Left hindlimb (tissue), 1 donor: ENCODE measurements at places on chromosomes 11 and 22.

- DNase-seq = no peak
These were observed 125.0 kb downstream of the RASSF10 start for GRCh38 chr11:13134066-13134465.

DNA sequence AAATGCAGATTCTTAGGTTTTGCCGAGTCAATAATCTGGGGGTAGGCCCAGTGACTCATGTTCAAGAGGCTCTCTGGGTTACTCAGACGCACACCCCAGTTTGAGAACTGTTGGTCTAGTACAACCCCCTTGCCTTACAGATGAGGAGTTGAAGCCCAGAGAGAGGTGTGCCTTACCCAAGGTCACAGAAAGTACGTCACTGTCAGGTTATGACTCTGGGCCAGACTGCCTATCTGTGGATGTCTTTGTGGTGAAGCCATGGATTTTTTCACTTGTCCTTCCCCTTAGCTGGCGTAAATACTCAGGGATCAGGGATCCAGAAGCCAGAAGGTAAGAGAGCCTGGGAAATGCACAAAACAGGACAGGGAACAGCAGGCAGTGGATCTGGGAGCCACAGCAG, 25.2 kb upstream of the NECTIN1 start:
- DNase-seq = no peak

DNA sequence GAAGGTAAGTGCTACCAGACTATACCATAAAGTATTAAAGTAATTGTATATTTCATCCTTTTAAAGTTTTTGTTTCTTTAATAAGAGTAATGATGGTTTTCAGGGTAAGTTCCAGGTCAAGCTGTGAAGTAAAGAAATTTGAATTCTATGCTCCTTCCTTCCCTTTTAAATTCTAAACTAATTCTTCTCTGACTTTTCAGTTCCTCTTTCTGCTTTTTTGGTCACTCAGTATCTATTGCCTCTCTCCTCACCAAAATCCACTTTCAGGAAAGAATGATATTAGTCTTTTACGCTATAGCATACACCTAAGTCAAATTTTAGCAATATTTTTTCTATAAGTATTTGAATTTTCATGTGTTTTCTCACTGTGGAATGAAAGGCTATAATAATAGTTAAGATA, 8.2 kb downstream of the MMP8 start:
- DNase-seq = no peak

DNA sequence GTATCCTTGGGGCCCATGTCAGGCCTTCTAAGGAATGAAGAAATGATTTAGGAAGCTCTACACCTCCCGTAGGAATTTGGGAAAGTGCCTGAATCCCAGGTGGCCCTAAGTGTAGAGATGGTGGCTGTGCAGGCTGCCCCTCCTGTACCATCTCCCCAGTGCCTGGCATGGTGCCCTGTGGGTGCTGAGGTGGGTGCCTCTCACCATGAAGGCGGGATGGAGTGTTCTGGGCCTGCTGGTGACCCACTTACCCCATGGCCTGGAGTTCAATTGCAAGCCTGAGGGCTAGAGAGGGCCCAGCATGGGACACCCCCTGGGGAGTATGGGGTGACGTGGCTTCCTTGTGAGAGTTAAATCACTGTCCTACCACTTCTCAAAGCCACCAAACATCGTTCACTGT, 19.8 kb downstream of the SAMM50 start:
- DNase-seq = no peak

GRCh38 chr11:34236572-34236971, 121.2 kb downstream of the ABTB2 start:
- DNase-seq = no peak

DNA sequence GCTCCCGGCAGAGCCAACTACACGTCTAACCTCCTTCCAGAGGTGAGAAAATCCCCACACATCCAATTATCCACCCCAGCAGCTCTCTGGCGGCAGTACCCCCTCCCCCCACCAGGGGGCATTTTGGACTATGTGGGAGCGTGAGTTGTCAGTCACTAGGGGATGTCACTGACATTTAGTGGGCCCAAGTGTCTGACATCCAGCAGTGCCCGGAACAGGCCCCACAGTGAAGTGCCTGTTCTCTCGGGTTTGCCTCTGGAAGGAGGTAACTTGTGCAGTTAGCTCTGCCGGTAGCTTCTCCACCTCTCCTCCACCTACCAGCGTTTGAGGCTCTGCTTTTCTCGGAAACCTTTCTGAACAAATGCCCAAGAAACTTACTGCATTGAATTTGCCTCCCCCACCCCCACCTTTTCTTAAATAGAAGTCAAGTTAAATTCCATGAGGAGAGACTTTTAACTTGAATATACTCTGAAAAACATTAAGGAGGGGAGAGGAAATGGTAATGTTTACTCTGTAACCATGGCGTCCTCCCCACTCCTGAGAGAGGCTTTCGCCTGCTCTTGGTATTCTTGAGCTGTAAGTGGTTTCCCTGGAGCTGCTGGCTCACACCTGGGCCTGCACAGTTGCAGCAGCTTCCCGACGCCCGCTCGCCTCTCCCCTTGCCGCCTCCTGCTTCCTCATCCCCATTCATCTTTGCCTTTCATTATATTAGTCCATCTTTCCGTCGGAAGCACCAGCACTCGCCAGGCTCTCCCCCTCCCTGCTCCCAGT, 112.8 kb downstream of the WNT7B start:
- peak; percentile 83 for DNase-seq

GRCh38 chr22:47337161-47337621, 574.7 kb downstream of the TBC1D22A start:
- DNase-seq = no peak

DNA sequence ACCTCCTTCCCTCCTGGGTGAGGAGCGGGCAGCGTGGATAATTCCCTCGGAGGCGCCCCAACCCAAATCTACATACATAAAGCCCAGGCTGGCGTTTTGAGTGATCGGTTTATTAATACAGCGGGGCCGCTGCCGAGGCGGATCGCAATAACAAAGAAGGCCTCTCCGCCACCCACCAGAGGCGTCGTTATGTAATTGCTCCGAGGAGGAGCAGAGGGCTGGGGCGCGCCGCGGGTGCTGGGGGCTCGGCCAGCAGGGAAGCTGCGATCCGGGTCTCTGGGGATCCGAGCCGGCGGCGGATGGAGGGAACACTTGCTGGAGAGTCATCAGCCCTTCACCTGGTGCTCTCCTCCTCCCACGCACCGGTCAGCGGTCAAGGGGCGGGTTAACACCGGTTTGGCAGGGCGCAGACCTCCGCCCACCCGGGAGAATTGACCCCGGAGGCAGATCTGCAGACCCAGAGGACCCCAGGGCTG, 6.4 kb upstream of the TP53I11 start:
- no peak for DNase-seq

- DNase-seq = peak; percentile 33
These were observed 33.4 kb upstream of the APOL5 start for GRCh38 chr22:35684270-35684700.

DNA sequence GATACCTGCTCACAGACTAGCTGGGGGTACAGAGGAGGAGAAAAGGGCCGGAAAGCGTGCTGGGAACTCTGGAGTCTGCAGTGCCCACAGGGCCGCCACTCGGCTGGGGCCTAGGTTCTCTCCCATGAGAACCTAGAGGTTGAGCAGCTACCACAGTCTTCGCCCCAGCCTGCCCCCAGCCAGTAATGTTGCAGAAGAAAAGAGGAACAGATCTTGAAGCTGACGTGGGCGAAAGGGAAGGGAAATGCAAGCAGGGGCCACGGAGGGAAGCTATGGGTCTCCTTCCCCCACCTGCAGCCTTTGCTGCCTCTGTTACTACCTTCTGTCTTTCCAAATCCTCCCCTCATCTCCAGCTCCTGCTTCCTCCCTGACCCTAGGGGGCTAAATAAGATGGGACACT, 28.8 kb upstream of the P2RY2 start:
- DNase-seq = peak; percentile 39

DNA sequence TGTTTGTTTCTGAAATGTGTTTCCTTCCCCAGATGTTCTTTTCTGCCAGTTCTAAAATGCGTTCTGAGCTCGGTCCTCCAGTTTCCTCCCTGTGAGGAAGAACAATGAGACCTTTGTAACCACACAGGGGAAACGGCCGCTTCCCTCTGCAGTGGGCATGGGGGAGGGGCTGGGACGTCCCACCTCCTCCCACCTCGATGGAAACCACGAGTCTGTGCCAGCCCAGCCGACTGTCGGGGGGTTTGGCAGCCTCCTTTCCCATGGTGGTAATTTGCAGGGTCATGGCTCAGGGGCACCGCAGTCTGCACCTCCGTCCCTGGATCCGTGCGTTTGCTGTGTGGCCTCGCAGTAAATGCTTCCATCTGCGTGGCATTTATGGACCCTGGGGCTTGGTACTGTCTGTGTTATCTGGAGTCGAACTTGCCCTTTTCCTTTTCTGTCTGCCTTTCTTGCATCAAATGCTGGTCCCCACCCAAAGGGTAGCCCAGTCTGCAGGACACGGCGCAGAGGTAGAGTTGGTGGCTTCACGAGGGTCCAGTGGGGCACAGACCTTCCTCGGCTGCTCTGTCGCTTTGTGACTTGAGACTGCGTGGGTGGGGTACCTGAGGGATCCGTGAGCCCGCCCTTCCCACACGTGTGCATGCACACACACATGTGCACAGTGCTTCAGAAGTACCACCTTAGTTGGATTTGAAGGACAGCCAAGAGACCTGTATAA, 16.1 kb downstream of the LRP5 start:
- peak; percentile 83 for DNase-seq

- no peak for DNase-seq
These were observed 501.9 kb downstream of the BRD1 start for GRCh38 chr22:49325531-49326395.

DNA sequence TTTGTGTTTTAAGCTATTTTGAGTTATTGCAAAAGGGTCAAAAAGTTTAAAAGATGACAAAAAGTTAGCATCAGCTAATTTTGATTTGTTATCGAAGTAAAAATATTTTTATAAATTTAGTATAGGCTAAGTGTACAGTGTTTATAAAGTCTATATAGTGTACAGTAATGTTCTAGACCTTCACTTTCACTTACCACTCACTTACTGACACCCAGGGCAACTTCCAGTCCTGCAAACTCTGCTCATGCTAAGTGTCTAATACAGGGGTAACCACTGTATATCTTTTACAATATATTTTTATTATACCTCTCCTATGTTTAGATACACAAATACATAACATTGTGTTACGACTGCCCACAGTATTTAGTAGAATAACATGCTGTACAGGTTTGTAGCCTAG, 59.7 kb downstream of the PDGFD start:
- DNase-seq = no peak

DNA sequence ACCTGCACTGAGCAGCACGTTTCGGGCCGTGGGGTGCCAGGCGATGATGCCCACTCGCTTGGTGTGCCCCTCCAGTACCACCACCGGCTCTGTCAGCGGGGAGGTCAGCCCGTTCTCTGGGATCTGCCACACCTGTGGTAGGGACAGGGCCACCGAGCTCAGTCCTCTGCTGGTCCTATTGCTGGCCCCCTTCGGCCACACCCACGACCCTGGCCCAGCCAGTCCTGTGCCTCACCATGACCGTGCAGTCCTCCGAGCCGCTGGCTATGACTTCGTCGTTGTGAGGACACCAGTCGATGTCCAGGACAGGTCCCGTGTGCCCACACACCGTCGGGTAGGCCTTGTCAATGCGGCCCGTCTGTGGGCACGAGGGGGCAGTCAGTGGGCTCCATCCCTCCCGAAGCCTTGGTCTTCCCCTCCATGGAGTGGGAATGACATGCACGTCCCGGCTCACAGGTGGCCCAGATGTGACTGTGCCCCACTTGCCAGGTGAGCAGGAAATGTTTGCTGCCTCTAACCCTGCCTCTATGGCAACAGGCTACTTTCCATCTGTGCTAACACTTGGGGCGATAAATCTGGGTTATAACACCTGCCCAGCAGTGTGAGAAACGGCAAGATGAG, 1.4 kb downstream of the CORO1B start:
- no peak for DNase-seq

- no peak for DNase-seq
These were observed 10.4 kb upstream of the MRPL17 start for GRCh38 chr11:6693342-6694228.

DNA sequence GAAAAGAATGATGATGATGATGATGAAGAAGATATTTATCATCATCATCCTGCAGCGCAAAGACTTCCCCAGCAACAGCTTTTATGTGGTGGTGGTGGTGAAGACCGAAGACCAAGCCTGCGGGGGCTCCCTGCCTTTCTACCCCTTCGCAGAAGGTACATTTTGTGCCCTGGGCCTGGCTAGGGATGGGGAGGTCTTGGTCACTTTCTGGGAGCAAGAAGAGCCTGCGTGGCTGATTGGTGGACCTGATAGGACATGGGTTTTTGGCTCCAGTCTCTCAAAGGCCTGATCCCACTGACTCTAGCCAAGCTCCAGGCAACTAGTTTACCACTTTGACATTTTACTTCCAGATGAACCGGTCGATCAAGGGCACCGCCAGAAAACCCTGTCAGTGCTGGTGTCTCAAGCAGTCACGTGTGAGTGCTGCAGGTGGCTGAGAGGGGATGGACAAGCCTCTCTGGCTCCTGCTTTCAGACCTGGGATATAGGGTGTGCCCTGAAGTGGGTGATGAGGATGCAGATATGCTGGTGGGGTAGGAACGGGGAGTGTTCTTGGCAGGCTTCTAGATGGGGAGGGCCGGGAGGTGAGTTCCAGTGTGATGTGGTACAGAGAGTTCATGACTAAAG, 5.3 kb downstream of the SIDT2 start:
- DNase-seq = no peak

GRCh38 chr11:126158054-126158791, 53.2 kb downstream of the RPUSD4 start:
- no peak for DNase-seq

- DNase-seq = no peak
These were observed 19.2 kb downstream of the FAM168A start for GRCh38 chr11:73578592-73579185.

GRCh38 chr11:11748706-11749365, 92.9 kb upstream of the USP47 start:
- DNase-seq = no peak

GRCh38 chr11:68040101-68040956, 1.5 kb downstream of the TCIRG1 start:
- DNase-seq = peak; percentile 74

GRCh38 chr11:34317036-34317360, 40.8 kb downstream of the ABTB2 start:
- no peak for DNase-seq

- peak; percentile 81 for DNase-seq
These were observed 3.3 kb upstream of the GRK2 start for GRCh38 chr11:67262731-67263675.

DNA sequence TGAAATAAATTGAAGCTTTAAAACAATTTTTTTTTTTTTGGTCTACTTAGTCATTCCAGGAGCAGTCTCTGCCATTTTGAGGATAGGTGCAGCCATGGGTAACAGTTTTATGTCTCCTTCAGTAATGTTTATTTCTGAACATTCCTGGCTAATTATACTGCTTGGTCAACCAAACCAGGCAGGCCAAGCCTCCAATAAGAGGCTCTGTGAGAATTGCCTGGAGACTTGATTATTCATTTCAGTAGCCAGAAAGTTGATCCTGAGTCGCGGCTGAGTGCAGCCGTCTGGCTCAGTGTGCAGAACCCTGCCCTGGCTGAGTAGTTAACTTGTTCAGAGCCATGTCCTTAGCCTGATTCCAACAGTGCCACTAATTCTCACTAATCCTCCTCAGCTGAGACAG, 364.0 kb upstream of the FAT3 start:
- no peak for DNase-seq
